ENCODE measurements at places on chromosomes 7 and 10.

DNA sequence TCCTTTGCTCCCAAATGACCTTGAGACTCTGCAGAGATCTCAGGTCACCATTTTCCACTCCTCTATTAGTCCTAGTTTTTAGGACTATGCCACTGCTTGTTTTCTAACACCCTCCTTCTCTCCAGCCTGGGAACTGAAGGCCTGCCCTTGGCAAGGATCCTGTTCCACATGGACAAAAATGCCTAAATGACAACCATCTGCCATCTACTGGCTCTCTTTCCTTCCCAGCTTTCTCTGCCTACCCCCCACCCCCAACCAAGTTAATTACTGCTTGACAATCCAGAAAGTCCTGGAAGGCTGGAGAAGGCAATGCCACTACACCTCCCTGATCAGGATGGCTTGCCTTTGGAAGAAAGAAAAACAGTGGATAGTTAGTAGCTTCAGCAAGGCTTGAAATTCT is 44.8 kb upstream of the SP8 start:
- DNase-seq = peak; percentile 55

- no peak for DNase-seq
Measured at GRCh38 chr10:83522881-83523386, 616.4 kb upstream of the GHITM start.

- no peak for DNase-seq
Measured at GRCh38 chr7:5086256-5086655, 40.6 kb downstream of the RBAK start.

- peak; percentile 20 for DNase-seq
Measured at GRCh38 chr7:123537026-123537642, 2.7 kb upstream of the IQUB start.

- DNase-seq = no peak
Measured at GRCh38 chr10:124655191-124656112, 88.7 kb downstream of the FAM53B start.

- no peak for DNase-seq
Measured at GRCh38 chr7:74371381-74372341, 82.0 kb upstream of the GTF2IRD1 start.

DNA sequence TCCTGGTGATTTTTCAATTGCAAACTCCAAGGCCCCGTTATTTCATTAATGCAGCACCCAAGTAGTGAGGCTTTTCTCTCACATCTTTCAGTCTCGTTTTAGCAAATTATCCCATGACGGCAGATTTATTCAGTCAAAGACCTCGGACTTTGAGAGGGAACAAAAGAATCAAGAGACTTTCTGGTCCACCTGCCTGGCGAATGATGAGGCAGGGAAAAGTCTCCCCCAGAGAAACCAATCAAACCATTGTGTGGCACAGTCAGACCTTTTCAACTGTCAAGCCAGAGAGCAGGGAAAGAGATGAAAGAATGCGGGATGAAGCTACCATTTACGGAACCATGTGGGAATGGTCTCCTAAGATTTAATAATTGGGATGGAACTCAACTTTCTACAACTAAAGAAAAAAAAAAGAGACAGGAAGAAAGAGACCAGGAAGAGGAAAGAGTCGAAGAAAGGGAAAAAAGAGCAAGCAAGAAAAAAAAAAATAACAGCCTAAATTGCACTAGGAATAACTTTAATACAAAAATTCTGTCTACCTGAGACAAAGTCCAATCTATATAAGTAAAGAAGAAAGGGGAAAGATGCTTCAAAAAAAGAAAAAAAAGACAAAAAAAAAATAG is 22.8 kb downstream of the GLI3 start:
- no peak for DNase-seq

DNA sequence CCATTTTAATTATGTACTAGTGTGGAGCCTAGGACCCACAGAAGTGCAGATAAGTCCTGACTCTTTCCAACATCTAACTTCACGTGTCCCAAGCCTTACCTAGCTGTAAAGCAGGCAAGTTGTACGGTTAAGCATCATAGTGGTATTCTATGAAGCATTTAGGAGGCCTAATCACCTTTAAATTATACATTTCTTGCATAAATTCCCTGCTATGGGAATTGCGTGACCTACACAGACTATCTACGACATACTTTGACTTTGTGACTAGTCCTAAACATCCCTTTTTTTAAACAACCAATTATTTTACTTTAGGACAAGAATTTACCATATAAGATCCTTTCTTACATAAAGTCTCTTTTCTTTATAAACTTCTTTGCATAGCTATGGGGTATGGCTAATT is 37.7 kb upstream of the LRGUK start:
- DNase-seq = no peak

GRCh38 chr10:64486149-64486548 is 964.9 kb downstream of the REEP3 start:
- no peak for DNase-seq

- DNase-seq = no peak
Measured at GRCh38 chr10:44459671-44460070, 74.8 kb upstream of the CXCL12 start.

GRCh38 chr7:44220358-44221112 is 19.8 kb downstream of the YKT6 start:
- DNase-seq = no peak

- DNase-seq = no peak
Measured at GRCh38 chr7:87420173-87420572, 55.3 kb downstream of the ABCB4 start.

- DNase-seq = no peak
Measured at GRCh38 chr7:105567024-105567423, 14.3 kb downstream of the EFCAB10 start.

DNA sequence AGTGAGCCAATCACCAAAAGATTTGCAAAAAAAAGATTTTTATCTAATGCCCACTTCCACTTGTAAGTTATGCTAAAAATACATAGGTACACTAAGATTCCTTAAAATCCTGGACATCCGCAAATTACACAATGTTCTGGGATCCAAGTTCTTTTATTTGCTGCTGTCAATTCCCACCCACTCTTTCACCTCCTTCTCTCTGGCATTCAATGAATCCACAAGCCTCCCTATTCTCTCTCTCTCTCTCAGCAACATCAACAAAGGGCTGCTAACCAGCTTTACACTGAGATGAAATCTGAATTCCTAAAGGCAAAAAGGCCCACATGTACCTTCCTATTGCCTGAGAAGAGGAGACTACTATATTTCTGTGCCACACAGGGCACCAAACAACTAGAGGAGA is 99.9 kb downstream of the ARMH3 start:
- no peak for DNase-seq

GRCh38 chr10:30378201-30378995 is 29.3 kb upstream of the MTPAP start:
- no peak for DNase-seq

- no peak for DNase-seq
Measured at GRCh38 chr7:157679607-157680006, 342.8 kb downstream of the DNAJB6 start.

- peak; percentile 53 for DNase-seq
Measured at GRCh38 chr10:70381471-70382421, 679 bp downstream of the LRRC20 start.

GRCh38 chr7:104207348-104207730 is 474 bp downstream of the ORC5 start:
- DNase-seq = peak; percentile 51

DNA sequence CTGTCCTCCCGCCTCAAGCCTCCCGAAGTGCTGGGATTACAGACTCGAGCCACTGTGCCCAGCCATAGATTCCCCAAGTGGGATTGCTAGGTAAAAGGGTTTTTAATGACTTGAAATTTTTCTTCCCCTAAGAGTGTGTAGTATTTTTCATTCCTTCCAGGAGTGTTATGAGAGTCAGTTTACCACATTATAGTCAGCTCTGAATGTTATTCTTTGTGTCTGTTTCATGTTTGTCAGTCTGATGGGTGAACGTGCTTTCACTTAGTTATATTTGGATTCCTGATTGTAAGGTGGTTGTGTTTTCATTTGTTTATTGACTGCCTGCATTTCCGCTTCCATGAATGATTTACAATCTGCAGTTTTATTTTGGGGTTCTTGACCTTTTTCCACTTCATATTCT is 6.3 kb downstream of the ZNF212 start:
- no peak for DNase-seq

GRCh38 chr10:58400609-58401008 is 15.4 kb downstream of the TFAM start:
- no peak for DNase-seq

- no peak for DNase-seq
Measured at GRCh38 chr7:154950960-154951359, 52.0 kb downstream of the PAXIP1 start.

DNA sequence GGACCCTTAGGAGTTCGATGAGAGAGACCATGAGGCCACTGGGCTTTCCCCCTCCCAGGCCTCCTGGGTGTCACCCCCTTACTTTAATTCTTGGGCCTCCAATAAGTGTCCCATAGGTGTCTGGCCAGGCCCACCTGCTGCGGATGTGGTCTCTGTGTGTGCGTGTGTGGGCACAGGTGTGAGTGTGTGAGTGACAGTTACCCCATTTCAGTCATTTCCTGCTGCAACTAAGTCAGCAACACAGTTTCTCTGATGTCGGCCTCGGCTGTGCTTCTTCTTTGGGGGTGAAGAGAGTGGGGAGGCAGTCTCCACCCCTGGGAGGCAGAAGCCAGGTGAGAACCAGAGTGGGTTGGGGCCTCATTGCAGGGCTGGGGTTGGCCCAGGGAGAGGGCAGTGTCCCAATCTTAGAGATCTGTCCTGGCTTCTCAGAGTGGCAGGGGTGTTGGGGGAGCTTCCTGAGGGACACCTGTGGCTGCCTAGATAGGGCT is 1.5 kb downstream of the PVRIG start:
- DNase-seq = no peak

GRCh38 chr7:30223896-30224295 is 60.5 kb upstream of the ZNRF2 start:
- DNase-seq = no peak

- no peak for DNase-seq
Measured at GRCh38 chr10:75475460-75476182, 44.2 kb downstream of the LRMDA start.

GRCh38 chr10:132735923-132736391 is 50.0 kb downstream of the NKX6-2 start:
- no peak for DNase-seq

- DNase-seq = no peak
Measured at GRCh38 chr10:91528768-91529167, 104.1 kb downstream of the PPP1R3C start.

DNA sequence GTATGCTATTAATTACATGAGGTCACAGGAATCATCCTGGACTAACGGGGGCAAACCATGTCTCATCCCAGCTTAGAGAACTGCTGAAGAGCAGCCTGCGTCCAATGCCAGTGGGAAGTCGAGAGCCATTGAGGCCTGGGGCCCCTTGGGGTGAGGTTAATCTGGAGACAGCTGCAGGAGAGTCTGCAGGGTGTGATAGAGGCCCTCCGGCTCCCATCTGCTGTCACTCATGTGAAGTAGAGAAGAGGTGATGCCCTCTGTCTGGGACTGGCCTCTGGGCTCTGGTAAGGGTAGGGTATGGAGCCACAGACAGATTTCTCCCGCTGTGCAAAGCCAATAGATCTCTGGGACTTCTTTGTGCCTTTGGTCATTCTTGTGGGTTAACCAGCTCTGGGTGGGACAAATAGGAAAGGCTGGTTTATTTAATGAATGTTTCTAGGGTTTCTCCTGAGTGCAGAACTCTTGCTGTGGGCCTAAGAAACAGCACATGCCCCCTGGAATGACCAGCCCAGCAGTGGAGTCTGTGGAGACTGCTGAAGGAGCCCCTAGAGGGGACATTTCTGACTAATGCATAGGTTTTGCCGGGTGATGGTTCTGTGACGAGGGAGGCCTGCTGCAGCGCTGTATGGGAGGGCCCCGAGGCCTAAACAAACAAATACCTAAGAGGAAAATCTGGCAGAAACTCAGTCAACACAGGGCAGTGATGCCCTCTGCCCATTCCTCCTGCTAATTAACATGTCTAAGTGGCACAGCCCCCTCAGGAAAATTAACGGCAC is 34.5 kb downstream of the CRHR2 start:
- DNase-seq = no peak

GRCh38 chr10:21529032-21529910 is 3.8 kb upstream of the SKIDA1 start:
- DNase-seq = no peak

GRCh38 chr7:11294218-11294617 is 320.5 kb downstream of the PHF14 start:
- DNase-seq = no peak

GRCh38 chr7:55423277-55423711 is 58.2 kb downstream of the LANCL2 start:
- no peak for DNase-seq

DNA sequence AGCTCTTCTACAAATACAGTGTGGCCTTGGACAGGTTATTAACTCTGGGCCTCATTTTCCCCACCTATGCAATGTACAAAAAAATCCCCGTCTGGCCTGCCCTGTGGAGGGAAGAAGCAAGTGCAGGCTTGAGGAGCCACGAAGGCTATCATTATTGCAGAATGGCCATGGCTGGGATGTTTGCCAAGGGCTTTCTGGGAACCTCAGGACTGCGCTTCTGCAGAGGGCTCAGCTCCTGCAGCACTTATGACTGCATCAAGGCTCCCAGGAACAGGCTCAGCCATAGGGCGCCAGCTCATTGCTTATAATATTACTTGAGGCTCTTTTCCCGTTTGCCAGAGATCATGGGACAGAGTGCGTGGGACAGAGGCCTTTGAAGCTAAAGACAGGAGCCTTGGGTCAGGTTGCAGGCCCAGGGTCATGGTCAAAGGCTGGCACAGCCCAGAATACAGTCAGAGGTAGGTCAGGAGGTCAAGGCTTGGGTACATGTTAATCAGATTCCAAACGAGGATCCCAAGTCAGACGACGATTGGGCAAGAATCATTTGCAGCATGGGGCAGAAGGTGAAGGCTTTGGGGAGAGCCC is 20.6 kb upstream of the C10orf105 start:
- DNase-seq = no peak

DNA sequence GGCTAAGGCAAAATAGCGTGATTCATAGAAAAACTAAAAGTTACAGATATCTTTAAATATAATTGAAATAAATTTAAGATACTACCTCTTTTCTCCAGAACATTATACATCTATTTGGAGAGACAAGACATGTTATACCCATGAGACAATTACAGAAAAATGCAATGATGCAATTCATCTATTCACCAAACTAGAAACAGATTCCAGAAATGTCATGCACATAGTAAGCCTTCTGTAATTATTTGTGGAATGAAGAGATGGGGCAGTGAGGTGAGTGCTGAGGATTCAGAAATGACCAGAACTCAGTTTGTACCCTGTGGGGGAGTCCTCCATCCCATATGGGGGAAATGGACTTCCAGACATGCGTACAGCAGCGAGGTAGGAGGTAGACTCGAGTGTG is 99.4 kb downstream of the MKX start:
- DNase-seq = no peak

- DNase-seq = no peak
Measured at GRCh38 chr10:133372507-133372906, 647 bp downstream of the ECHS1 start.

All from NCI-H1092 treated with DMSO at 0.1 percent for 48 hours (cell line).